ENCODE measurements at places on chromosomes 16 and 17.

DNA sequence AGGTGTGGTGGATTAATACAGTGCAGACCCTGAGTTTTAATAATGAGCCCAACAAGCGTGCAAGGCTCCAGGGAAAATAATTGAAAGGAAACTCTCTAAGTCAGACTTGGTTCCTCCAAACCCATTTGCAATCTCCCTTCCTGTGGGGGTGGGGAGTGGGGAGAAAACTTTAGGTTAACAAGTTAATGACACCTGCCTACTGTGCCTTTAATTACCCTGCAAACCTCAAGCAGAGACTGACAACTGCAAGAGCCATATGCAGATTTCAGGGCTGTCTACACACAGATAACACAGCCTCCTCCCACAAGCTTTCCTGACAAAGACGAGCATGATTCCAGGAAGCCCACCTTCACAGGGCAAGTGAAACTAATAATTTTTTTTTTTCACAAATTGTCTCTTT, 359.3 kb downstream of the HS3ST4 start:
- no peak for DNase-seq

- DNase-seq = no peak
Measured at GRCh38 chr17:3935140-3935542, 18.9 kb upstream of the P2RX1 start.

- DNase-seq = no peak
Measured at GRCh38 chr16:24255456-24256371, at the start of gene CACNG3. CACNG3 (plus strand) TSS chr16:24256335; CDS start chr16:24256755, 420 bp downstream.

DNA sequence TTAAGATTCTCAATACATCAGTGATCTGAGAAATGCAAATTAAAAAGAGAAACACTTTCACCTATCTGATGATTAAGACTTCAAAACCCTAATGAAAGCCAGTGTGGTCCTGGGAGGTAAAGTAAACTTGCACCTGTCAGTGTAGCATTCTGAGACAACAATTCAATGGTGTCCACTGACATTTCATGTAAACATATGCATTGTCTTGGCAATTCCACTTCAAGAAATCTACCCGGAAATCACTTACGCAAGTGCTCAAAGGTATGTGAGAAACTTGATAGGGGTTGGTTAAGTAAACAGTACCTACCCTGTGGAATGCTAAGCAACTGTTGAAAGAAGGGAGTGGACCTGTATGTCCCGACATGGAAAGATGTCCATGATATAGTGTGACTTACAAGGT, 2.1 kb downstream of the ST6GALNAC1 start:
- no peak for DNase-seq

- no peak for DNase-seq
Measured at GRCh38 chr17:45341533-45342158, 24.8 kb upstream of the MAP3K14 start.

Data from D721Med (cell line).